ENCODE measurements at places on chromosomes 4 and X.

- no peak for DNase-seq
Observed at GRCh38 chr4:26590639-26591038, 6.8 kb downstream of the TBC1D19 start.

DNA sequence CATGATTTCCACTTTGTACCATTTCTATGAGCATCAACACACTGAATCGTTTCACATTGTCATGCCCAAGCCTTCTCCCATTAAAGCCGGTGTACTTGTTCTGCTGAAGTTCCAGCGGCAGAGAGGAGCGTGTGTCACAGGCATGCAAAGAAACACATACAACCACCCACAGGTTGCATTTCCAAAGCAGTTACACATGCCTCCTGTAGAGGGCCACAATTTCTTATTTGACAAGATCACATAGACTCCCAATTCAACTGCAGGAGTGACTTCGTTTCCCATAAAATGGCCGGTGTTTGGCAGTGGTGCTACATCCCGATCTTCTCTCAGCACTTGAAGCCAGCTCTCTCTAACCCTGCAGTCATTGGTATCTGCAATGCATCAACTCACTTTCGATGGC, 992.6 kb downstream of the NLGN4X start:
- no peak for DNase-seq

GRCh38 chrX:66544181-66544580, 94.7 kb downstream of the EDA2R start:
- DNase-seq = no peak

- no peak for DNase-seq
Observed at GRCh38 chrX:41308884-41309647, 24.9 kb upstream of the DDX3X start.

DNA sequence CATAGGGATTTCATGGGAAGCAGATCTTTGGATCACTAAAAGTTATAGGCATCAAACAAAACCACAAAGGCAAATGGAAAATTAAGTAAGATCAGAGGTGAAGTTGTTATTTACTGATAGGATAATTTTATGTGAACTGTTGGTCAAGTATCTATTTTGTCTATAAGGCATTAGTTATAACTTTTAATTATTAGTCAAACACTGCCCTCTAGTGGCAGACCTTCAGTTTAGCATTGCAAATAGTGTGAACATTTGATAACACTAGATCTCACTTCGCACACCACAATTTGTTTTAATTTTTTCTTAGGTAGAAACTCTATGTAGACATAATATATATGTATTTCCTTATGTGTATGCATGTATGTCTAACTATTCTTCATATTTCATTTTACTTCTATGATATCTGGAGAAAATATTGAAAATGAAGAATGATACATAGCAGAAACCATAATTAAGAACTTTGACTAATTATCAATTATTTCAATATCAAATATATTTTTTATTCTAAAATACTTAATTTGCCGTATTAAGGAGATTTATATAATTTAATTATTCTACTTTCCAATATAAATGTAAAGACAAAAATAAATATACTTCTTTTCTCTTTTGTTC, 214.5 kb upstream of the TACR3 start:
- peak; percentile 8 for DNase-seq

All from fibroblast of skin of left biceps (primary cell).